Activated CD4-positive, alpha-beta T cell treated with anti-CD3 and anti-CD28 coated beads for 4 hours (primary cell): ENCODE measurements at places on chromosomes 5 and 9.

- DNase-seq: no peak
Measured at GRCh38 chr9:25733336-25733982, 55.2 kb upstream of the TUSC1 start.

DNA sequence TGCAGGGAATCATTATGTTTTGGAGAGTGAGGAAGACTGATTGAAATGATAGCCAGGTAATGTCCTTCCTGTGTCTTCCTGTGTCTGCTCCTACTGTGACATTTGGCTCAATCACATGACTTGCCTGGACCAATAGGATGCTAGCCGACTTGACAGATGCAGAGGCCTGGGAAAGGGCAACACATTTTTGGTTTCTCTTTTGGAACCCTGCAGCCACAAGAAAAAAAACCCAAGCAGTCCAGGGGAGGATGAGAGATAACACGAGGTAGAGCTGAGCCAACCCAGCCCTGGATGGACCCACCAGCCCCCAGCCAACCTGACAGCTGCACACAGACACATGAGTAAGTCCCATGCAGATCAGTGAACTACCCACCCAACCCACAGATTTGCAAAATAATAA is 256.1 kb upstream of the SMARCA2 start:
- no peak for DNase-seq

DNA sequence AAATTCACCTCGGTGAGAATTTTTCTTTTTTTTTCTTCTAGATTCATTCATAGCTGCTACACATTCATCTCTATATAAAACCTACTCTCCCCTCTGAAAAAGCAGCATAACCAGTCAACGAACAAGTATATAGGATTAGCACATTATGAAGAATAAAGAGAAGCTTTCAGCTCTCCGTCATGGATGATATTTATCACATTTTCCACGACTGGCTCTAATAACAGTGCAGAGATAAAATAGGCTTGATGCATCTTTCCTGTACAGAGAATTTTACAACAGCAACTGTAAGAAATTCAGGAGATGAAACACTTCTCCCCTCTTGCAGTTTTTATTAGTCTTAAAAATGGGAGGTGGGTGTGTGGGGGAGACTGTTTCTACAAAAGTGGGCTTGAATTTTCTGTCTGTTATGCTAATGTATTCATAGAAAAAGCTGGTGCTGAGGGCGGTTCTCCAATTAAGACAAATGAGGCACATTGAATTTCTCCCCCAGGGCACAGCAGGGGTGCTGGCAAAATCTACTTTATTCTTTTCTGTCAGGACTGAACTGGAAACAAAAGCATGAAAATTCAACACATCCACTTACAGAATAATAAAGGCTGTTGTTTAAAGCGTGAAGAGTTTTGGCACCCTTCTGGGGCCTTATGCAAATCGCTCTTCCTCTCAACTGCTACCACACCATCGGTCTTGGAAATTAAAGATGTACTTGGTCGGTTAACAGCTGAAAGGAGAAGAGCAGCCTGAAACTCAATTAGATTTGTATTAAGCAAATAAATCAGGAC is 233.9 kb upstream of the ZNF608 start:
- DNase-seq: no peak

DNA sequence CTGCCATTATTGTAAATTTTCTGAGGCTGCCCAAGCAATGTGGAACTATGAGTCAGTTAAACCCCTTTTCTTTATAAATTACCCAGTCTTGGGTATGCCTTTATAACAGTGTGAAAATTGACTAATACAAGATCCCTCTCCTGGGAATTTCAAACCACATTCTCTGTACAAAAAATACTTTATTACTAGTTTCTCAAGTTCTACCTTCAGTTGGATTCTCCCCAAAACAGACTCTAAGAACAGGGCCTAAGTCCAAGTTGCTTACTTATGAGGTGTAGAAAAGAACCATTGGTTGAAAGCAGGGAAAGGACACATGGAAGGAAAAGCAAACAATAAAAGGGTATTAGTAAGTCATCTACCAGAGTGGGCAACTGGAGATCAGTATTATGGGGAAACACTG is 343.2 kb downstream of the TMEM232 start:
- DNase-seq: no peak

- DNase-seq: no peak
Measured at GRCh38 chr5:98319299-98320011, 454.0 kb upstream of the RGMB start.

DNA sequence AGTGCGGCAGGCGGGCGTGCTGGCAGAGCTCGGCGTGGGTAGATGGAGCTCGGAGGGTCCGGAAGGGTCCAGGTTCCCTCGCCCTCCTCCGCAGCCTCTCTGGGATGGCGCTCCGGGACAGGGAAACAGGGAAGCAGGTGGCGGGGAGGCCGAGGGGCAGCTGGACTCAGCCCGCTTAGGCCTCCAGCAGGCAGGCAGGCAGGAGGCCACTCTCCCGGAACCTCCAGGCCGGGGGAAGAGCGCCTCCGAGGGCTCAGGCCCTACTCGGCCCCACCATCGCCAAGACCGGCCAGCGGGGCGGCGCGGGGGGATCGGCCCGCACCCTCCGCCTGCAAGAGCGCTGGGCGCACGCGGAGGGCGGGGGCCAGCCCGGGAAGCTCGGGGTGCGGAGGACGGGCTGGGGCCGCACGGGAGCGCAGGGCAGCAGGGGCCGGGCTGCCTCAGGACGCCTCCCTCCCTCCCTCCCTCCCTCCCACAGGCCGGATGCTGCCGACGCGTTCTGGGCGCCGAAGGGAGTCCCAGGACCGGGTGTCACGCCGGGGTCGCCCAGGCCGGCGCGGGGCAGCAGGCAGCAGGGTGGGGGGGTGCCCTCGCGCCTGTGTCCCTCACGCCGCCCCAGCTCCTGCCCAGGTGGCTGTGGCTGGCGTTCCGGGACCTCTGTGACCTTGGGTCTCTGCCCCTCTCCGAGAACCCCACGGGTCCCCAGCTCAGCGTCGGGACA is 977 bp downstream of the MGAT4B start:
- no peak for DNase-seq

GRCh38 chr5:151735646-151736045 is 22.8 kb downstream of the ATOX1 start:
- DNase-seq: no peak

- DNase-seq: no peak
Measured at GRCh38 chr5:79898611-79899010, 92.5 kb downstream of the MTX3 start.

- DNase-seq: no peak
Measured at GRCh38 chr5:116848954-116849581, 274.4 kb upstream of the SEMA6A start.

DNA sequence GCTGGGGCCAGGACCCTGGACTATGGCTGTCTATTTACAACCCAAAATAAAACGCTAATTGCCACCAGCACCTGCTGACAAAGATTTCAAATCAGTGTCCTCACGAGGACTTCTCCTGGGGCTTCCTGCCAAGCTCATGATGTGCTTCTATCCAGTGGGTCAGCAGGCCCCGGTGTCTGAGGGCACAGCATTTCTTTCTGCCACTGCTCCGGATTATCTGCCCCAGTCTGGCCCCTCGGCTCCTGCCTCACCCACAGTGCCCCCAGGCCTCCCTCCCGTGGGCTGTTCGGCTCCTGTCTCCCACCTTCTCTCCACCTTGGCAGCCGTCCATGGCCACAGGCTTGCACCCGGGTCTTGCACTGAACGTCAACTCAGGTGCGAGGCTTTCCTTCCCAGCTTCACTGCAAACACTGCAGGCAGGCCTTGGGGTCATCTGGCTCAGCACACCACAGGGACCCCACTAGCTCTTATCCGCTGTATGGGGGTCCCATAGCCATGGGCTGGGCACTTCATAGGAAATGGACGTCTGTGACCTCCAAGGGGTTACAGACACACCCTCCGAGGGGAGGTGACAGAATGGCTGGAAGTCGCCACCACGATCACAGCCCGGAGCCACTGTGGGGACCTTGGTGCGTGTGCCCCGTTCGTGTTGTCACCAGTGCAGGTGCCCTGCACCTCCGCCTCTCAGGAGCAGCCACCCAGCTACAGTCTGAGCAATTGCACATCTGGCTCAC is 43.8 kb upstream of the FCN1 start:
- no peak for DNase-seq

- no peak for DNase-seq
Measured at GRCh38 chr5:173945160-173945559, 43.8 kb upstream of the C5orf47 start.

DNA sequence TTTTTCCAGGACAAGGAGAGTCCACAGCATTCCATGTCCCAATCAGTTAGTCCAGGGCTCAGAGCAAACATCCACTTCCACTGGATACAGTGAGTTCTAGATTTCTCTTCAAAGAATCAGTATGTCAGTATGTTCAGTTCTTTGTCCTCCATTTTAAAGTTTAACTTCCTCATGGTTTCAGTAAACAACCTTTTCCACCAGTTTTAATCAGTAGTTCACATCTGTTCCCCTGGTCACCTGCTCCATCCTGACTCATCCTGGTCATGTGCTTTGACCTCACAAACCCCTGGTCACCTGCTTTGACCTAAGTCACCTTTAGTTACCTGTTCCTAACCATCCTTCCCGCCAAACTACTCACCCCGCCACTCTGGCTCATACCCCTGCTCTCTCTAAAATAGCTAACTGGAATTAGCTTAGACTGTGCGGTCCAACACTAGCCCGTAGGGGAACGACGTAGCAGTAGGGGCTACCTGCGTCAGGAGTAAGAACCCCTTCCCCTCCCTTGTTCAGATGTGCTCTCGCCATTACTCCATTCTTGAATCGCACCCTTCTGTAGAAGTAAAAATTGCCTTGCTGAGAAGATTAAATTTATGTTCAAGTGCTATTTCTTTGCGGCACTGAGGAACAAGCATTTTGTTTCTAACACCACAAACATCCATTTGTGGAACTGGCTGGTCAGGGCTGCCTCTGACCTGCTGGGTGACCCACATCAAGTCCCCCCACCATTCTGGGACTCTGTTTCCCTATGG is 5.5 kb downstream of the ENG start:
- no peak for DNase-seq

- DNase-seq: no peak
Measured at GRCh38 chr5:162514116-162514515, 446.5 kb downstream of the GABRG2 start.

- DNase-seq: no peak
Measured at GRCh38 chr9:94126844-94127243, 42.6 kb downstream of the PTPDC1 start.

- DNase-seq: no peak
Measured at GRCh38 chr5:132309679-132310078, 15.5 kb downstream of the SLC22A4 start.

- no peak for DNase-seq
Measured at GRCh38 chr9:7111413-7111812, 353.6 kb downstream of the KDM4C start.

- DNase-seq: no peak
Measured at GRCh38 chr9:86407022-86407421, 52.8 kb upstream of the TUT7 start.

GRCh38 chr5:32279786-32280185 is 33.0 kb downstream of the MTMR12 start:
- no peak for DNase-seq

GRCh38 chr5:40491644-40492043 is 188.1 kb upstream of the PTGER4 start:
- no peak for DNase-seq

GRCh38 chr9:36866840-36867239 is 167.2 kb downstream of the PAX5 start:
- no peak for DNase-seq

DNA sequence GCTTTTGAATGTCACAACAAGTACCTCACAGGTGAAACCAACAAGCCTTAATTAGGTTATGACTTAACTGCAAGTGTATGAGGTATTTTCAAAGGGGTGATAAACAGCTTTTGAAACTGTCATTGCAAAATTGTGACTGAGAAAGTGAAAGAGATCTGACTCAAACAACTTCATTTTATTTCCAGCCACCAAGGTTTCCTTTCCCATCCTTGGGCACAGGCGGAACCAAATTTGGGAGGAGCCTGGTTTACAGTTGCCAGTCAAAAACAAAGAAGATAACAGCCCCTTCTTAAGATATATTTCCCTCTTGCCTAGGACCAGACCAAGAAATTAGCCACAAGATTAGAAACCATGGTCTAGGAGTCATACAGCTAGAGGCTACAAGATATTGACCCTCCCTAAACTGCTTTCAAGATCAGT is 417.1 kb downstream of the CSNK1G3 start:
- DNase-seq: no peak

DNA sequence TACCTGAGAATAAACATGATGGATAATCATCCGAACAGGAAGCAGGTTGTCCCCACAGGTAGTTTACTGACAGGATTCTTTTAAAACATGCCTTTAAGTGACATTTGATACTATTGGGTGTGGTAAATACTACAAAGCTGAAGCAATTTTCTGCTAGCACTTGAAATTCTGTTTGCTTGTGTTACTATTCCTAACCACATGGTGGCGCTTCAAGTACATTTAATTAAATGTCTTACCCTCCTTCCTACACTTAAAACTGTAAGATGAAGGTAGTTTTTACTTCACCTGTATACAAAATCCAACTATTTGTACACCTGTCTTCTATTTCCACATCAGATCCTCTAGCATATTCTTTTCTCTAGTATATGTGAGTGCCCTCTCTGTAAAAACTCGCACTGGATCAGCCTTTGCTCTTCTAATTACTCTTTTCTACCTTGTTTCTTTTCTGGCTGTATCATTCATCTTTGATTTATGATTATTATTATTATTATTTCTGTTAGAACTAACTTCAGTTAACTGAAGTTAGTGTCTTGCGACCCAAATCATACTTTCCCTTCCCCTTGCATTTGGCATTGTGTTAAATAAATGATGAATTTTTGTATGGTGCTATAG is 18.4 kb downstream of the SLC25A46 start:
- no peak for DNase-seq

GRCh38 chr5:107365320-107366109 is 305.2 kb downstream of the EFNA5 start:
- no peak for DNase-seq

DNA sequence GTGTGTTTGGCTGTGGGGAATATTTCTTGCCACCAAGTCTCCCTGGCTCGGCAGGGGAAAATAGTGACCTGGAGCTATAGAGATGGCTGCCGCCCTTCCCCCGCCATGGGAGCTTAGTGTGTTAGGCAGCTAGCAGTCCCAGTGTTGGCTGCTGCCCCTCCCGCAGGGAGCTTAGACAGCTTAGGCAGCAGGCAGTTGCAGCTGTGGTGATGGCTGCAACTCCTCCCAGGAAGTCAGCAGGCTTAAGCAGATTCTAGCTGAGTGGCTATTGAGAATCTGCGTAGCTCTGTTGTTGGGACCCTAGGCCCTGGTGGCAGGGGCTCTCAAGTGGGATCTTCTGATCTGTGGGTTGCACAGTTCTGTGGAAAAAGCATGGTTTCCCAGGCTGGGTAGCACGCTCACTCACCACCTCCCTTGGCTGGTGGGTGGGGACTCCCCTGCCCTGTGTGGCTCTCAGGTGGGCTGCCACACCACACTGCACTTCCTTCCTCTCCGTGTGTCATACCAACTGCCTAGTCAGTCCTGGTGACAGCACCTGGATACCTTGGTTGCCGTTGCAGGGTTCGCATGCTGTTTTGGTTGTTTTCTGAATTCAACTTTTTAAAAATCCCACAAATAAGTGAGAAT is 9.3 kb downstream of the OR1N2 start:
- no peak for DNase-seq

DNA sequence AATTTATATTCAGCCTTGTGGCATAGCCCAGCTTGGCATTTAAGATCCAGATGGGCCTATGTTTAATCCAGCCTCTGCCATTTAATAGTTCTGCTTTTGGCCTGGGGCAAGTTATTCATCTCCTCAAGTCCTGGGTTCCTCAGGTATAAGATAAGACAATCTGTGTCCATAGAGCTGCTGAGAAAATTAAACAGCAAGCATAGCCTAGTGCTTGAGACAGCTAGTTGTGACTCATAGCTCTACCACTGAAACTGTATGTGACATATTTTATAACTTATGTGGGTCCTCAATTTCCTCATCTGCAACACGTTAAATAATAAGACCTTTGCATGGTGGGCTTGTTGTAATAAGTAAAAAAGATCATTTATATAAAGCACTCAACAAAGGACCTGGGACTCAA is 53.3 kb upstream of the ATP10B start:
- no peak for DNase-seq
